ENCODE measurements at places on chromosomes 2 and 18.

- DNase-seq: no peak
These were observed 47.4 kb downstream of the DNAJC10 start for GRCh38 chr2:182763311-182763912.

DNA sequence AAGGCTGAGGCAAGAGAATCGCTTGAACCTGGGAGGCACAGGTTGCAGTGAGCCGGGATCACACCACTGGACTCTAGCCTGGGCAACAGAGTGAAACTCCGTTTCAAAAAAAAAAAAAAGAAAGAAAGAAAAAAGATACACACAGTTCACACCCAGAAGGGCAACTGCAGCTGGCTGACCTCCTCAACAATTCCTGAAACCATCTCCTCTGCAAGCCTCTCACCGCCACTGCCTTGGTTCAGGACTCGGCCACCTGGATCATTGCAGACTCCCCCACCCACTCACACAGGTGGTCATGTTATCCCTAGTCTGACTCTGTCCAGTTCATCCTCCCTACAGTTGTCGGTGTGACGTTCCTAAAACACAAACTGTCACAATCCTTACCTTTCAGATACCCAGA, 2.2 kb downstream of the CYS1 start:
- DNase-seq: no peak

GRCh38 chr2:18378020-18378653, 182.3 kb downstream of the RDH14 start:
- no peak for DNase-seq

DNA sequence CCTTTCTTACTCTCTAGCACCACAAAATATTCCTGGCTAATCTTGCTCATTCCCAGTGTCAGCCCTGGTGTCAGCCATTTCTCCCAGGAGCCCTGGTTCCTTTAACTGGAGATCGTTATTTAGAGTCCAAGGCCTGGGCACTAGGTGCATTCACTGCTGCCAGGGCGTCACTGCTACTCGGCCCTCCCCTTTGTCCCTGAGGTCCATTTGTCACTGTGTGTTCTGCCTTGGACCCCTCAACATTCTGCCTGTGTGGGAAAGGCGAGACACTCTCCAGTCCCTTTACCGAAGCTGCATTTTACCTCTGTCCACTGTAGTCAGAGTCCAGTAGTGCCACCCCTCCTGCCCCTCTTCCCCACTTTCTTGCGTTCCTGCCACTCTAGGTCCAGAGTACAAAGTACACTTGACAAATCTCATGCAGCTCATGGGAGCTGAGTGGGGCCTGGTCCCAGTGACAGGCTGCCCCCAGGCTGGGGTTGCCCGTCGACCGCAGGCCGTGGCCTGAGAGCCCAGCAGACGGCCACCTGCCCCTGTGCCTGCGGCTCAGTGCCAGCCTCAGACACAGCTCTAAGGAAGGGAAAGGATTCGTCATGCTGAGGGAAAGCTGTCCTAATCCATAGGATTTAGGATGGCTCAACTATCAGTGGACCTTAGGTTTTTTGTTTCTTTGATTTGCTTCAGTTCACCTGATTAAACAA, 52.1 kb downstream of the COPS8 start:
- DNase-seq: no peak

- no peak for DNase-seq
These were observed 85.1 kb downstream of the DYNC1I2 start for GRCh38 chr2:171772373-171772772.

DNA sequence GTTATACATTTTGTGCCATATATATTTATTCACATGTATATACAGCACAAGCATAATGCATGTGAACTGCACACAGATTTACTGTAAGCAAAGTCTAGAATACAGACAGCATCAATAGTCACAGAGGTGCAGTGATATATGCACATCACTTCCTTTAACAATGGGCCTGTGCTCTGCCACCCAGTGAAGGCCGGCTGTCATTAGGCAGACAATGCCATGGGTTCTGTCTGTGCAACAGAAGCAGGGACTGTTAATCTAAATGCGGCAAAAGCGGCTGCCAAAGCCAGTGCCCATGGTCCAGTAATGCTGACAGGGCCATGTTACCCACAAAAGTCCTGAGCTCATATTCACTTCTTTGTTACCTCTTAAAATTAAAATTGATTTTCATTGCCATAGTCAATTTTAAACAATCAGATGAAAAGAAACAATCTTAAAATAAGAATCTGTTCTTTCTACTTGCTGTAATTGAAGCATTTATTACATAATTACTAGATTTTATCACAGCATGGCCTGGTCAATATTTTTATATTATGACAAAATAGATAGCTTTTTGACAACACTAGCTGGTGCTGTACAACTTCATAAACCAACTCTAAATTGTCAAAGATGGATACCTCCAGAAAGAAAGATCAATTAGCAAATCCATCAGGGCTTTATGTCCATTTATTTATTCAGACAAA, 232.0 kb downstream of the STK39 start:
- no peak for DNase-seq

DNA sequence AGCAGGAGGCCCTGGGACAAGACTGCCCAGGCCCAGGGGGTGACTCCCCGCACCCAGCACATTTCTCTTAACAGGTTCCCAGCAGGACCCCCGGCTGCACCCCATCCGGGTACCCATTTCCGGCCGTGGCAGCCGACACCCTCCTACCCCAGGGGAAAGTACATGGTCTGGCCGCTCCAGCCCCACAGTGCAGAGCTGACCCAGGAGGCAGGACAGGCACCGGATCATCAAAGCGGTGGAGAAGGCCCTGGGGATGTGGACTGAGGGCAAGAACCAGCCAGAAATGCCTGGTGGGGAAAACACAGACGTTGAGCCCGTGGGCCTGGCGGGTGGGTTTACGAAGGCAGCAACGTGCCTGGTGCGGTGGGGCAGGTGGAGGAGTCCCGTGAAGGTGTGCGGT, 79.5 kb upstream of the GPC1 start:
- no peak for DNase-seq

GRCh38 chr2:125644257-125644656, 1011.7 kb upstream of the GYPC start:
- DNase-seq: no peak

DNA sequence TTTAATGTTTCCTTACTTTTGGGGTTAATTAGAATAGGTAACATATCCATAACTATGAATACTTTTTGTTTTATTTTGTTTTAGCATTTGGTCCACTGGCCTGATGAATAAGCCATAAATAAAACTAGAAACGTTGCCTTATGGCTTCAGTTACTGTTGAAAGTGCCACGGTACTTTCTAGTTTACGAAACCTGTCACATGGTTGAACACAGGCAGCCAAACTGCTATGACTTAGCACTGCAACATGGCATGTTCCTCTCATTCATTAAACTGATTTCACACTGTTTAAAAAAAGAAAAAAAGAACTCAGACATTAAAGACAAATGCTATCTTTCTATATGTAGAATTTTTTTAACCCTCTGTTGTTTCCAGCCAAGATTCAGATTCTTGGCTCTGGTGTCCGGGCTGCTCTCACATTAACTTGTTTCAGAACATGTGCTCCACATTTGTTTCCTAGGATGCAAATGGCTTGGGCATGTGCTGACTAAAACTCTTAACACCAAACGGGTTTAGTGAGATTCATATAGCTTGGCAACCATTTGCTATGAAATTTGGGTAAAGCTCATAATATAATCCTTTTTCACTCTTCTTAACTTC, 323.9 kb upstream of the RND3 start:
- no peak for DNase-seq

DNA sequence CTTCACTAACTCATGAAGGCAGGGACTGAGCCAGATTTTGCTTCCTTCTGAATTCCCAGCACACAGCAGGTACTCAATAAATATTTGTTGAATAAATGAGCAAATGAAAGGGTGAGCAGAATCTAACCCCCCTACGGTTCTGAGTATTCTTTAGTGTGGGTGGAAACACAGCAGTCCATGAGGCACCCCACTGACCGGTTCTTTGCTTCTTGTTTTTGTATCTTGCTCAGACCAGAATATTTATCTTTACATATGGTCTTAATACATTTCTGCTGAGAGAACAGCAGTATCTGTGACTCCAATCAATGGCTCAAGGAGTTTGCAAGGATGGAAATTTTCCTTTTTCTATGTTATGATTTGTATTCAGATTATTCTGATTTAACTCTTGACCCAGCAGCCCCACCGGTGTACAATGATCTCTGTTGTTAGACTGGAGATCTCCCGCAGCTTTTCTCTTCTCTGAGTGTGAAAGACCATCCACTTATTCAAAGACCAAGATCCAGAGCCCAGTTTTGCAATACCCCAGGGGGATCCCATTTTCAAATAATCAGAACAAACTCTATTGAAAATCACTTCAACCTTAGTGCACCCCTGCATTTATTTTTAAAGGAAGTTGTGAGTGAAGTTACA, 506.5 kb upstream of the TNP1 start:
- DNase-seq: no peak

- DNase-seq: no peak
These were observed 234.0 kb upstream of the RAB12 start for GRCh38 chr18:8375249-8375648.

- no peak for DNase-seq
These were observed 17.7 kb upstream of the ATP6V1B1 start for GRCh38 chr2:70918016-70918415.

DNA sequence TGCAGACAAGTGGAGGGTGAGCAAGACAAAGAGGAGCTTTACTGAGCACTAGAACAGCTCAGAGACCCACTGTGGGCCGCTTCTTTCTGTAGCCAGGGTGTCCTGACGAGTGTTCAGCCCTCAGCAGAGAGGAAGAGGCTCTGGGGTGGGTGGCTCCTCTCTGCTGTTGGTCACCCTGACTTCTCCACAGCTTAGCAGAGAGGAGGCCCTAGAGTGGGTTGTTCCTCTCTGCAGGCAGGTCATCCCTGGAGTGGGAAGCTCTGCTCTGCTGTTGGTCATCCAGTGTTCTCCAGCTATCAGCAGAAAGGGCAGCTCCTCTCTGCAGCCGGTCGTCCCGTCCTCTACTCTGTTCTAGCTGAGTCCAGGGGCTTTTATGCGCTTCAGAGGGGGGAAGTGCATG, 286.5 kb downstream of the ICOS start:
- DNase-seq: no peak

GRCh38 chr18:6732952-6733351, 3.4 kb downstream of the ARHGAP28 start:
- no peak for DNase-seq

DNA sequence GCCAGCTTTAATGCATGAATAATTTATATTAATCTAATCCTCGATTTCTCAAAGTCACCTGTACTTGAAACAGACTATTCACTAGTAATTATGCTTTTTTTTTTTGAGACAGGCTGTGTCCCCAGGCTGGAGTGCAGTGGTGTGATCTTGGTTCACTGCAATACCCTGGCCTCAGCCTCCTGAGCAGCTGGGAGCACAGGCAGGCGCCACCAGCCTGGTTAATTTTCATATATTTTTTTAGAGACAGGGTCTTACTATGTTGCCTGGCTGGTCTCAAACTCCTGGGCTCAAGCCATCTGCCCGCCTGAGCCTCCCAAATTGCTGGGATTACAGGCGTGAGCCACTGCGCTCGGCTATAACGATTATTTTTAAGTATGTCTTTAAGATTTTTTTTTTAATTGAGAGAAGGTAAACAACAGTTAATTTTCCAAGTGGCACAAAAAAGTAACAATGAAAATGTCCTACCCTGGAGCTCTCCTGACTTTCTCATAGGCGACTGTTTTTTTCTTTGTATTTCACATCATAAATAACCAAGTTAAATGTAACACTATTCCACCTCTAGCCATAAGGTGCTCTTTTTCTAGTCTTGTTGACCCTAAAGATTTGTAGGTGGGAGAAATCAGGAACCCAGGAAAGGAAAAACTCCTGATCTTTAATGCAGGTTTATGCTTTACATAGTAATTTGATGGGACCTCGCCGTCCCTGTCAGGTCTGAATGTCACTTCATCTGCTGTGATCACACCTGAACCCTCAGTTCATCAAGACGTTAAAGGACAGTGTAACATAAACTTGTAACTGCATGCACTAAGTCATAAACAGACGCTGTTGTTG, 1.3 kb upstream of the ANKRD12 start:
- no peak for DNase-seq

GRCh38 chr2:119659601-119660342, 19.2 kb upstream of the TMEM177 start:
- no peak for DNase-seq

DNA sequence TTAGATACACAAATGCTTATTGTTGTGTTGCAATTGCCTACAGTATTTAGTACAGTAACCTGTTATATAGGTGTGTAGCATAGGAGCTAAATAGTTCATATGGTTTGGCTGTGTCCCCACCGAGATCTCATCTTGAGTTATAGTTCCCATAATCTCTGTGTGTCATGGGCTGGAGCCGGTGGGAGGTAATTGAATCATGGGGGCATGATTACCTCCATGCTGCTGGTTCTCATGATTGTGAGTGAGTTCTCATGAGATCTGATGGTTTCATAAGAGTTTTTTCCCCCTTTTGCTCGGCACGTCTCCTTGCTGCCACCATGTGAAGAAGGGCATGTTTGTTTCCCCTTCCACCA, 190.5 kb upstream of the SESTD1 start:
- no peak for DNase-seq

GRCh38 chr18:48781163-48781987, 169.4 kb downstream of the SMAD7 start:
- no peak for DNase-seq

- no peak for DNase-seq
These were observed 172.2 kb downstream of the DLGAP1 start for GRCh38 chr18:4282954-4283353.

GRCh38 chr18:13161276-13161899, 57.2 kb upstream of the LDLRAD4 start:
- no peak for DNase-seq

GRCh38 chr2:46241344-46241743, 55.9 kb upstream of the EPAS1 start:
- DNase-seq: no peak

DNA sequence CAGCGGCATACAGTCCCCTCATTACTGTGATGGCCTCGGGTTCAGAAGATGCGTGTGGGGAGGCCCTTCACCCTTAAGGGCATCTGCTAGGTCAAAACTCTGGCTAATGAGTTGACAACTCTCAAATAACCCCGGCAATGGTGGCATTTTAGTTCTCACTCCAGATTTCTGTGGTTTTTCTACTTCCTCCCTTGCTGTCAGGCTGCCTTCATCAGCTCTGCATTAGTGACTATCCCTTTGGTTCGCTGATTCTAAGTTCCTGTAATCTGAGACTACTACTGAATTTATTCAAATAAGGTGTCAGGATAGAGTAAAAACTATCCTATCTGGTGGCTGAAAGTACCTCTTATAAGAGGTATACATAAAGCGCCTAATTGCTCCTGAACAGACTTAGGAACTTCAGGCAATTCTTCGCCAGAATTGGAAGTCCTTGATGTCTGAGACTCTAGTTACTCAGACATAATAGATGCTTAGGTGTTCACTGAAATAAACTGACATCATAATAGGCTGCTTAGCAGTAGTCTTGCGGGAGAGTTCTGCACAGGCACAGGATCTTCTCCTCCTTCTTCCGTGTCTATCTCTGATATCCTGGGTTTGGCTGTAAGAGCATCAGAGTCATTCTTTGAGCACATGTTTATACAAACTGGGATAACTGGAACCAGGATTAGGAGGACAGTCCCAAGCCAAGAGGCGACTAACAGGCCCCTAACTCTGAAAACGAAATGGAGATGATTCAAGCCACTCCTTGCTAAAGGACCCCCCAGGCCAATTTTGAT, 194.5 kb downstream of the DNER start:
- DNase-seq: no peak
